Ovary (tissue), 10 donors: ENCODE measurements at places on chromosomes 4 and X. TPM values are rescaled to one million over a fixed set of nuclear protein-coding genes. Genes with fewer than 3 reads are reported as not detected.

MAP7D2 gene
- total RNA-seq: 0.23 TPM

PCDH19 gene
- 1.2 TPM for total RNA-seq

TXLNG gene
- total RNA-seq: 23.2 TPM

EXOC1L gene
- not detected for total RNA-seq

CCNB3 gene
- total RNA-seq: not detected

CXorf51A gene
- total RNA-seq: not detected

DNA sequence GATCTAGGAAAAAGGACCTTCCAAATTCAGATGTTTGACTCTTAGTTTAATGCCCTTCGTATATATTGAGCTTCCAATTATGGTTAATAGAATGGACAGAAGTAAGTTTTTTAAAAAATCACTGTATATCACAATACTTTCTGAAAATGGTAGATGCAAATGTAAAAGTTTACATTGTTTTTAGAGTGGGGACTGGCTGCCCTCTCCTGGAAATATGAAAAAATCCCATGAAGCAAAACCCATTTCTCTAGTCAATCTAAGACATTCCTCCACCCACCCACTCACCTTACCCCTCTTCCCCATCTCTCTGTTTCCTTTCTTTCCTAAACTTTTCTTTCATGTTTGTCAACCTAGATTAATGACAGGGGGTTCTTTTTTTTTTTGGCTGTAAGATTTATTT lies 134.5 kb downstream of the ARHGAP6 start:
- no peak for DNase-seq

DNA sequence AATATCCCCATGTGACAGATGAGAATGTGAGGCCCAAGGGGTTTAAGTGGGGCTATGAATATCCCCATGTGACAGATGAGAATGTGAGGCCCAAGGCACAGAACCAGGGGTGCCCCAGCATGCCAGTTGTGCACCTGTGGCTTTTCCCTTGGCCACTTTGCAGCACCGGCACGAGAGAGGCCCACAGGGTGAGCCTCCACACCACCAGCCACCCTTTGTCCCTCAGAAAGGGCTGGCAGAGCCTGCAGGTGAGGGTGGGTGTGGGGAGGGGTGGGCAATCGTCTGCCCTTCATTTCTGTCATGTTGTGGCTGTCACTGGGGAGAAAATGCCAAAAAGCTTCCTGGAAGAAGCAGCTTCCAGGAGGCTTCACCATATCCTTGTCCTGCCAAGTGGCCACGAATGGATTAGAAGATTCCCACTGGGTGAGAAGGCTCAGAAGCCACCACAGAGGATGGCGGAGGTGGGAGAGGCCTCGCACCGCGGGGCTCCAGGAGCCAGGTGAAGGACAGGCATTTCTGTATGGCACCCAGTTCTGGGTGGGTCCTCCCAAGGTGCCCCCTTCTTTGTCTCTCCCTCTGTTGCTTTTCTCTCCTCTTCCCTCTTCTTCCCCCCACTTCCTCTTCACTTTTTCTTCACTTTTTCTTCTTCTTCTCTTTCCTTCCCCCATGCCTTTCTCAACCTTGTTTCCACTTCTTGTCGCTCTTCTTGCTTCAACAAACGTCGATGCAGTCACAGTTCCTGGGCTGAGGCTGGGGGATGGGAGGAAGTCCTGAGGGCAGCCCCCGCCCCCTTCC lies 469 bp upstream of the GPR78 start:
- DNase-seq: no peak

DNA sequence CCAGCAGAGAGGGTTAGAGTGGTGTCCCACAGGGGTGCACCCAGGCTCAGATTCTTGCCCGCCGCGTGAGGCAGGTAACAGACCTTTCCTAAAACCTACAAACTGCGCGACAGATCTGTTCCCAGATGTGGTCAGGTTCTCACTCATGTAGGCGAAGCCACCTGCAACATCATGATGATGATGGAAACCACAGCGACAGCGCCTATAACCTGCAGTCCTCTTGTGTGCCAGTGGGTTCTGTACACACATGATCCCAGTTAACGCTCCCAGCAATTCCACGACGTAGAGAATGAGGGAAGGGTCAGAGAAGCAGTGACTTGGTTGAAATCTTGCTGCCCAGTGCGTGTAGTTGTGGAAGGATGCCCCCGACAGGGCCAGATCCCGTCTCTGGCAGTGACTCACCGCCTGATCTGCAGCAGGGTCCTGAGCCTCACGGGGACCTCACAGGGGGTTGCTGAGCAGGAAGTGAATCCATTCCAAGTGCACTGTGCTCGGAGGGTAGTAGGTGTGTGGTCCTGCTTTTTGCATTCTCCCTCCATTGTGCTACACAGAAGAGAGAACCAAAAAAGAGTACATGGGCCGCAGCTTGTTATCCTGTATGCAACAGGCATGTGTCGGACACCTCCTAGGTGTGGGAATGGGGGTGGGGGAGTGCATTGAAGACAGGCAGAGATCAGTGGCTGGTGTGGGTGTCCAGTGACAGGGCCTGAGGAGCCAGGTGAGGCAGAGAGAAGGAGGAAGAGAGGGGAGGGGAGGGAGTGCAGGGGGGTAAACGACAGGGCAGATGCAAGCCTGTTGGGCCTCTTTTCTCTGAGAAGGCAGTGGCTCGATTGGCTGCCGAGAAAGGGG lies 66.6 kb downstream of the MTMR1 start:
- DNase-seq: no peak

DNA sequence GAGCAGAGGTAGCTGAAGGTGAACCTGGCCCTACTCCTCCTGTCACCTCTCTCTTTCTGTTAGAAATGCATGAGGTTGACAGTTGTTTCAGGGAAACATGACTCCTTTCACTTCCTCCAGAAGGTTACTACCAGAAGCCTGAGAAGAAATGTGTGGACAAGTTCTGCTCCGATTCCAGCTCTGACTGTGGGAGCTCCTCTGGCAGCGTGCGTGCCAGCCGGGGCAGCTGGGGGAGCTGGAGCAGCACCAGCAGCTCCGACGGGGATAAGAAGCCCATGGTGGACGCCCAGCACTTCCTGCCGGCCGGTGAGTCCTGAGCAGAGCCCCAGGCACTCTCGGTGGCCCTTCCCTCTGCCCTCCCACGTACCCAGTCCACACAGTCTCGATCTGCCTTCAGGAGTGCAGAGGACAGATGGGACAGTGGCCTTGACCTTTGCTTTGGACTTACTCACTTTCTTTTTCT lies 61.3 kb upstream of the TLR2 start:
- no peak for DNase-seq

DNA sequence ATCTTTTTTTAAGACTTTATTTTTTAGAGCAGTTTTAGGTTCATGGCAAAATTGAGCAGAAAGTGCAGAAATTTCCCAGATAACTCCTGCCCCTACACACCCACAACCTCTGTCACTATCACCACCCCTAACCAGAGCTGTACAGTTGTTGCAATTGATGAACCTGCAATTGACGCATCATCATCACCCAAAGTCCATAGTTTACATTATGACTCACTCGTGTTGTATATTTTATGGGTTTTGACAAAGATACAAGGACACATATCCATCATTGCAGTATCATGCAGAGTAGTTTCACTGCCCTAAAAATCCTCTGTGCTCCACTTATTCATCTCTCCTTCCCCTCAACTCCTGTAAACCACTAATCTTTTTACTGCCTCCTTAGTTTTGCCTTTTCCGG lies 34.5 kb upstream of the WAS start:
- no peak for DNase-seq

DNA sequence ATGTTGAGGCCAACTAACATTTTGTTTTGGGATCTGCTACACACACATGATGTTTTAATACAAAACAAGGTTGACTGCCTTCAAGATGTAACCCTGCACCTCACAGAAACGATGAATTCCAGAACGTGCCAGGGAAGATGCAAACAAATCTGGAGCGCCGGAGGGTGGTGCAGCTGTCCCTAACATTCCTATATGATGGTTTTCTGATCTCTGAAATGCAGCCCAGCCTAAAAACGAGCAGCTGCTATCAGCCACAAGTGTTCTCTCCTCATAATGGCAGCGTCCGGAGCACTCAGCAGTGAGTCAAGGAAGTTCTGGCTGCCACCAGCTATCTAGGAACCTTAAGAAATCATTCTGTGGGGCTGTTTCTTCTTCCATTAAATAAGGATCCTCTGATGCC lies 333.4 kb downstream of the NR3C2 start:
- DNase-seq: no peak

DNA sequence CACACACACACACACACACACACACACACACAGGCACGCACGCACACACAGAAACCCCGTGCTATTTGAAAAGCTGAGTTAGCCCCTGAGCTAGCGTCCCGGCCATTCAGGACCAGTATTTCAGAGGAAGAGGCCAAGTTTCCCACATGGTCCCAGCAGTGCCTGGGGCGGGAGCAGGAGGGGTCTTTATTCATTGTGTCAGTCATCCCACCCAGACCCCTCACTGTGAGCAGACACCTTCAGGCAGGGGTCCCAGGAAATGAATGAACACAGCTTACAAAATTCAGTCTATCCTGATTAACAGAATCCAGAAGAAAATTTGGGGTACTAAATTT lies 58.1 kb downstream of the ZFYVE28 start:
- no peak for DNase-seq

- no peak for DNase-seq
These were observed 84.7 kb downstream of the OTC start for GRCh38 chrX:38437093-38437492.
